Suppressor macrophage treated with lipopolysaccharide for 1 hour (primary cell): ENCODE measurements at places on chromosomes 7 and 10.

DNA sequence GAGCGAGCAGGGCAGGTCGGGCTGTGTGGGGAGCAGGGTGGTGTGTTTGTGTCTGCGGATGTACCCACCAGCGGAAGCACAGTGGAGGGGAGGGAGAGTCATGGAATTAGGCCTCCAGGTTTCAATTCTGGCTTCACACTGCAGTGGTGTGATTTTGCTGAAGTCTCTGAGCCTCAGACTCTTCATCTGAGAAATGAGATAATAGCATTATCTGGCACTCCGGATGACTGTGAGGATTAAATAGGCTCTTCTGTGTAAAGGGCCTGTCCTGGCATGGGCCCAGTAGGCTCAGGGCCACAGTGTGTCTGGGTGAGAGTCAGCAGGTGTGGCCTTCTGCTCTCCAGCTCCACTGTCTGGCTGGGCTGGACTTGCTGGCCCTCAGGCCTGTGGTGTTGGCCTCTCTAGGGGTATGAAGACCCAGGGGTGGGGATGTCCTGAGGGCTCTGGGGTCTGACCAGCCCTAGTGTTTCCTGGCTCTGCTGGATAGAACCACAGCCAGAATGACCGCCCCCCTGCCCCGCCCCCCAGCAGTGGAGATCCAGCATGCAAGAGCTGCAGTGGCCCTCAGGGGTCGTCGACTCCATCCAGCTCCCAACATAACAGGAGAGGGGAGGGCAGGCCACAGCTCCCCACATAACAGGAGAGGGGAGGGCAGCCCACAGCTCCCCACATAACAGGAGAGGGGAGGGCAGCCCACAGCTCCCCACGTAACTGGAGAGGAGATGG, 178.6 kb downstream of the RPS24 start:
- DNase-seq: no peak

DNA sequence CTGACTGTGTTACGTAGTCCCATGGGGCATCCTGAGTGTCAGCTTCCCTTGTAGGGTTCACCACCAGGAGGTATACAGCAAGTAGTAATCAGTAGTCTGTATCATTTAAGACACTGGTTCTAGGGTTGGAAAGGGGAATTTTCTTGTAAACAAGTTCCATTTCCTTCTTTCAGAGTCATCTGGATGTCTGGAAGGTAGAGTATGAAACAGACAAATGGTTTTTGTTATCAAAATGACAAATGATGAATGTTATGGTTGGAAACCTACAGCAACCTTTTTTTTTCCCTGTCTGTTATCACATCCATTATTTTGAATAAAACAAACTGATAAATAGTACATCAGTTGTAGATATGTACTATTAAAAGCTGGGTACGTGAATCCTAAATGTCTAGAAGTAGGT, 19.1 kb downstream of the SEMA3A start:
- no peak for DNase-seq

GRCh38 chr10:101841826-101842225, 1.8 kb downstream of the KCNIP2 start:
- no peak for DNase-seq

DNA sequence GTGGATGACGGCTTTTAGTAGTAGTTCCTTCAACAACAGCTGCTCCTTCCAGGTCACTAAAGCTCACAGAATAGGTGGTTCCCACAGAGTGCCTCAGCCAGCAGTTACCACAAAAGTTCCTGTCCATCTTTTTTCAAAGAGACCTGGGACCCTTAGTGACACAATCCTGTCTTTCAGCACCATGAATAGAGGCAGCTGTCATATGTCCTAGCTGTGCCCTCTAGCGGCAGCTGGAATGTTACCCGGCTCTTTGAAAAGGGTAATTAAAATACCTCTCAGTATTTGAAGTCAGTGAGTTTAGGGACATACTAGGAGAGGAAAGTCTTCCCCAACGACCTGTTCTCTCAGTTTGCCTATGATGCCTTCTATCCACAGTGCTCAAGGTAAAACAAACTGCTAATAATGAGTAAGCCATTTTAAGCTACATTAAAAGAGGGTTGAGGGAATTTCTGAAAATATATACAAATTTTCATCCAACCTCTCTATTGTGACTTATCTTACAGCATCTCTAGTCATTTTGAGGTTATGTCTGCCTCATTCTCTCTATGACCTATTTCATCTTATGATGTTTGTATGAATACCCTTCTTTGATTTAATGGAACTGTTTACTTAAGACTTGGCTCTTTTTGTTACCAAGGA, 290.8 kb downstream of the NXPH1 start:
- peak; percentile 44 for DNase-seq

DNA sequence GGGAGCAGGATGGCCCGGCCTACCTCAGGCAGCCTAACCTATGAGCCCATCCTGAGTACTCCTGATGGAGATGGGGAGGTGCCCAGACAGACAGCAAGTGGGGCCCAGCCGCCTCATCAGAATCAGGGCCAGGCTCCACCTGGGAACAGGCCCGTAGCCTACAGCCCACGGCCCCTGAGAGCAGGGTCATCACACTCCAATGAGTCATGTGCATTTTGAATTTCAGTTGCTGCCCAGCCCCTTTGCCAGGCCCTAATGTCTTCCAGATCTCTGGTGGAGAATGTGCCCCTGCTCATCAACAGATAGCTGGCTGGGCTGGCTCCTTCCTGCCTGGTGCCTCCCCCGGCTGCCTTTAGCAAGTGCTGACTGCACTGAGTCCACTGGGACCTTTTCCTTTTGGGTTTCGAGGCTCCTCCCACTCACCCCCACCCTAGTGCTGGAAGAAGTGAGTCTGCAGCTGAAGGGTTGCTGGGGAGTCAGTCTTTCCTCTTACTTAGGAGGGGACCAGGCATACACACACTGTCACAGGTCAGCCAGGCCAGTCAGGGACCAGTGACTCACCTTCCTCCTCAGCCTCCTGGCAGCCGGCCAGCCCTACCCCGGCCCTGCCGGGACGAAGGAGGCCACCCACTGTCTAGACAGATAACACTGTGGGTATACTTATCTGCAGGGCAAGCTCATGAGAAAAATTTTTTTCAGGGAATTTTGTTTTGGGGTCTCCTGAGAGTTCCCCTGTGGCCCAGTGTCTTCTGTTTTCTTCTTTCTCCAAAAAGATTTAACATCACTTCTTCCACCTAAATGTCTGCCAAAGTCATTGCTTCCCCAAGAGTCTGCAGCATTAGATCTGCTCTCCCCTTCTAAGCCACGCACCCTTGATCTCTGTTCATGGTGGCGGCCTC, 9.1 kb upstream of the ASIC3 start:
- DNase-seq: peak; percentile 94

DNA sequence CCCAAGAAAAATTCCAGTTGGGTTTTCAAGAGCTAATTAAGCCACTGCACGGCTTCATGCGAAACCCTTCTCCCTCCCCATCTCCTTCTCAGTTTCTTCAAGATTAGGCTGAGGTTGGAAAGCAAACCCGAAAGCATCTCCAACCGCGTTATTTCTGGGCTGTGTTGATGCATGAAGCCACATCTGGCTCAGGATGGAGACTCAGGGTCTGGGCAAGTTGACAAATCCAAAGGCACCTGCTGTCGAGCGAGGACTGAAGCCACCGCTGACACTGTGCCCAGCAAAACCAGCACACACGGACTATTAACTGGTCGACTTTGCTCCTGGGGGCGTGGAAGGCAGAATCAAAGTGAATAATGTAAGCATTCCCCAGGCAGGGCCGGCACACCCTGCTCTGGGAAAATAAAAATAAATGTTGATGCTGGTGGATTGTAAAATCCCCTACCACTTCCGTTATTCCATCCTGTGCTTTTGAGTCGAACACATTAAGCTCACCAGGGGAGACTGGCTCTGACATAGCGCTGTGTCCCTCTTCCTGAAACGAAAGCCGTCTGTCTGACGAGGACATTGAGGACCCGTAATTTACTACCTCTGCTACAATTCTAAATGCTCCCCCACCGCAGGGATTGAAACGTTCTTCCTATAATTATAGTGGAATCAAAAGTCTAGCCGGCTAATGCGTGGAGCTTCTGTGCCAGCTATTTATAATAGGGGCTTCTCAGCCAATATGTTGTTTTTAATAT, 269.8 kb downstream of the ADARB2 start:
- DNase-seq: no peak

GRCh38 chr10:54708021-54708420, 93.0 kb downstream of the PCDH15 start:
- DNase-seq: no peak

- no peak for DNase-seq
Measured at GRCh38 chr10:111988646-111989045, 194.9 kb downstream of the GPAM start.

DNA sequence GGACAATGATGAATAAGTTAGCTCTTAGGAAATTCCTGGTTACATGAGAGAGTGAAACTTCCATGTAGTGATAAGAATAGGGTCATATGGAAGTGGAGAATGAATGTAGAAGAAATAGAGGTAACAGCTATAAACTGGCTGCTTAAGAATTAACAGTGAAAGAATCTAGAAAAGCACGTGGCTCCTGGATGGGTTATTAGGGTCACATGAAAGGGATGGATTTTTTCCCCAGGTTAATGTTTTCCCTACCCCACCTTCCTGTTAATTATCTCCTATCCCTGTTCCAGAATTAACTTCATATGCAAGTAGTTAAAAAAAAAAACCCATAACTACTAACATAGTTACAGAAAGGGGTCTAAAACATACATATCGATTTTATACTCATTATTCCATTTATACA, 58.0 kb downstream of the ANKIB1 start:
- no peak for DNase-seq

DNA sequence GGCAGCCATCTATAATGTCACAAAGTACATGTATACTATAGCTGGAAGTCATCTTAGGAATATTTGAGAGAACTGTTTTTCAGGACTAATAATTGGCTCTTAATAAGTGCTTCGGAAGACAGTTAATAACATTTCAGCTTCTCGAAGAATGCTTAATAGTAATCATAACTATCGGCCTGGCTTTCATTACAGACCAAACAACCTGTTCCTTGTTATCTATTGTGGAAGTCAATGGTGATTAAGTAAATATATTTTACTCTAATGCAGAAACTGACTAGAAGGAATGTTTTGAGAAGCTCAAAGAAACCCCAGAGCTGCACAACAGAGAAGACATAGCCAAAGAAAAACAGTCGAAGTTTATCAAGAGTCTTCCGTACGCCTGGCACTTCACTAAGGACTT, 106.8 kb upstream of the FAM133B start:
- no peak for DNase-seq

DNA sequence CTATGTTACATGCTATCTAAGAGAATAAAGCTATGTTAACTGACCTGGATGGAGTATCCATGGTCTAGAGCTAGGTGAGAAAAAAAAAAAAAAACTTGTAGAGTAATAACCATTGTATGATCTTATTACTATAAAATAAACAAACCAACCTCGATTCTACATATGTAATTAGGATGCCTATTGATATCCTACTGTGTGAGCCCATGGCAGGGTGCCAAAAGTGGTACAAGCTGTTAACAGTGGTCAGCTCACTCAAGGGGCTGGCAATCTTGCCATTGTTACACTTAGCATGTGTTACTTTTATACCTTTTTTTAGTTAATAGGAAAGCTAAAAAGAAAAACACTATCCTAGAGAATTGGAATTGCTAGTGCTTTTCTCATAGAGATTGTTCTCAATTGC, 13.5 kb upstream of the IL6 start:
- no peak for DNase-seq

GRCh38 chr7:108492742-108493141, 33.2 kb downstream of the PNPLA8 start:
- no peak for DNase-seq

GRCh38 chr7:111091593-111092358, 849 bp downstream of the LRRN3 start:
- no peak for DNase-seq

DNA sequence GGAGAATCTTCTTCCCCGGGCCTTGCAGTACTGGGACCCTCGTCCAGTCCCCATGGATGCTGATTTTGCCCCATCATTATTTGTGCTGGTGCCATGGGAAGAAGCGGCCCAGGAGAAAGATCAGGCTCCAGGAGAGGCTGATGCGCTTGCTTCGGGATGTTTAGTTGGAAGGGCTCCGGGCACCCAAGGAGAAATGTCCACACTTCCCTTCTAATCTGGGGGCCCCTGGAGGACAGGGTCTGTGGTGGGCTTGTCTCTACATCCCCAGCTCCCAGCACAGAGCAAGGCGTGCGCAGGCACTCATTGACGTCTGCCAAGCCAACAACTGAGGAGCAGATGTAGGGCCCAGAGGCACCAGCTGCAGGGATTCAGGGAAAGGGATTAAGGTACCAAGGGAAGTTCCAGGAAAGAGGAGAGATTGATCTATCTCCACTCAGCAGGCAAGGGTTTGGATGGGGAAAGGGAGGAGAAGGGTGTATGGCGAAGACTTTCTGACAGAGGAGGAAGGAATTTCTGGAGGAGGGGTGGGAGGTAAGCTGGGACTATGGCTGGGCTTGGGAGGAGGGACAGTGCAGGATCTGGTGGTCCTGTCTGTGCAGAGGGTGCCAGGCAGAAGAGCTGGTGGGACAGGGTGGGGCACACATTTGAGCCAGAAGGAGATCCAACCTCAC, 38.7 kb upstream of the LEP start:
- DNase-seq: no peak

DNA sequence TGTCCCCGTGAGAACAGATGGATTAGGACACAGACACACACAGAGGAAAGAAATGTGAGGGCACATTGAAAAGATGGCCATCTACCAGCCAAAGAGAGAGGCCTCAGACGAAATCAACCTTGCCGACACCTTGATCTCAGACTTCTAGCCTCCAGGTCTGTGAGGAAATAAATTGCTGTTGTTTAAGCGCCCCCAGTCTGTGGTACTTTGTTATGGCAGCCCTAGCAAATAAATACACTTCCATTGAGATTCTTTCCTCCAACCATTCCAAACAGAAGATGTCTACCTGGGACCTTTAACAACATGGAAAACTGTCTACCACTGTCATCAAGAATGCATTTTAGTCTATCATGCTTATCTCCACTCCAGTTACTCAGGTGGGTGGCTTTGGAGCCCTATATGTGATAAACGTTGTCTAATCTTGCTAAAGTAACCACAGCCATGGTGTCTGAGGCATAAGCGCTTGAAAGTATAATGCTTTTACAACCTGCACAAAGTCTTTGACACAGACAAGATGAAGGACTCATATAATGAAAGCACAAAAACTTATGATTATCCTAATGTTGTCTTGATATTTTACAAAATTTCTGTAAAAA, 244.3 kb downstream of the MTERF1 start:
- DNase-seq: peak; percentile 55

DNA sequence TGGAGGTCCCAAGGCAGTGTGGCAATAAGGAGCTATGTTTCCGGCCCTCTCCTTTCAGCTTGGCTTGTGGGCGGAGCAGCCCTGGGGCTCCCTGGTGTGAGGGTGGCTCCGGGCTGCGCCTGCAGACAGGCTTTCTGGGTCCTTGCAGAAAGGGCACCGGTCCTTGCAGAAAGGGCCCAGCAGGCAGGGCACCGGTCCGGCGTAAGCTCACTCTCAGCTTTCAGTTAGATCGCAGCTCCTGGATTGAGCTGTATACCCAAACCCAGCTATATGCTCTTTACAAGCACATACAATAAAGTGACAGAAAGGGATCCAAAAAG, 293.8 kb upstream of the SHH start:
- no peak for DNase-seq

DNA sequence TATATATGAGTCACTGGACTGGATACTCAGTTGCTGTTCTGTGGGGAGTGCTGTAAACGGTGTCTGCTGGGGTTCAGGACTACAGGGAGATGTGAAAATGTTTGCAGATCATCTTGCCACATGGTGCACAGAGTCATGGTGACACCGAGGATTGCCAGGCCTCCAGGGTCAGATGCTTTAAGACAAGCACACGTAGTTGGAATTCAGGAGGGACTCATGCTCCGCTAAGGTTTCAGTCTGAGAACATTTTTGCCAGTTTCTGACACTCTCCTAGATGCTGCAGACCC, 211.3 kb downstream of the CXCL12 start:
- no peak for DNase-seq

GRCh38 chr10:72146071-72146470, 57.7 kb upstream of the SPOCK2 start:
- DNase-seq: no peak
